Activated T-helper 1 cell treated with anti-CD3 and anti-CD28 coated beads, Interleukin-2, amount 50 U/mL, for 16 hours (primary cell): ENCODE measurements at places on chromosomes 5 and 9.

- DNase-seq = no peak
Observed at GRCh38 chr5:35404701-35405100, 174.4 kb upstream of the PRLR start.

DNA sequence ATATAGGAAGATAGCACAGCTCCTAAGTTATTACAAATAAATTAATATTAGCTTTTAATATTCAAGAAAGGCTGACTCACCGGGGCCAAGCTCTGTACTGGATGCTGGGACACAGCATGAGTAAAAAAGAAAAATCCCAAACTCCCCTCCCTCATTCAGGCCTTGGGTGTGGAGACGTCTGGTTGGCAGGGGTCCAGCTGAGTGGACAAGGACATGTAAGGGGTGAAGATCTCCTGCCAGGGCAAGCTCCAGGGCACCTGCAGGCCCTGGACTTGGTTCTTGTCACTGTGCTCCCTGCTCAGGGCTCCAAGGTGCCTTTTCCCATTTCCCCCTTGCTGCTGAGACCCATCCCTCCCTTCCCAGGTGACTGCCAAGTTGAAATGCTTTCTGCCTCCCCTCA, 388.5 kb downstream of the ENC1 start:
- DNase-seq = no peak

GRCh38 chr5:95847261-95847592, 24.7 kb upstream of the GLRX start:
- no peak for DNase-seq

DNA sequence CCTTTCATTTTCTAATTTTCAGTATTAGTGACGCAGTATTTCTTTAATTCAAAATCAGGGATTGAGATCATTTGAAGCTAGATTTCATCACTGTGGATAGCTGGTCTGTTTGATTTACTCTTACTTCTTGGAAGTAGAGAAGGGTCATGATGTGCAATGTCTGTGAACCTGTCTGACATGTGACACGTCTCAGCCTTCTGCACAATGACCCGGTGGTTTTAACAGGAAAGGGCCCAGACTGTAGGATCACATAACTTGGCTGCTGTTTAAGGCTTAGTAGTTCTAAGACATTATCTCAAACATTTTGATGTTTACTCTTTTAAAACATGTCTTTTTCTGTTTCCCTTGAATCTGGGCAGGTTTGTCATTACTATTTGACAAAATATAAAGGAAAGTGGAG, 823.3 kb upstream of the NUDT12 start:
- DNase-seq = no peak

GRCh38 chr5:175861337-175862130, 9.8 kb upstream of the CPLX2 start:
- no peak for DNase-seq

GRCh38 chr5:3905031-3905430, 309.4 kb downstream of the IRX1 start:
- DNase-seq = no peak

- no peak for DNase-seq
Observed at GRCh38 chr9:121225240-121225639, 23.6 kb upstream of the RAB14 start.

DNA sequence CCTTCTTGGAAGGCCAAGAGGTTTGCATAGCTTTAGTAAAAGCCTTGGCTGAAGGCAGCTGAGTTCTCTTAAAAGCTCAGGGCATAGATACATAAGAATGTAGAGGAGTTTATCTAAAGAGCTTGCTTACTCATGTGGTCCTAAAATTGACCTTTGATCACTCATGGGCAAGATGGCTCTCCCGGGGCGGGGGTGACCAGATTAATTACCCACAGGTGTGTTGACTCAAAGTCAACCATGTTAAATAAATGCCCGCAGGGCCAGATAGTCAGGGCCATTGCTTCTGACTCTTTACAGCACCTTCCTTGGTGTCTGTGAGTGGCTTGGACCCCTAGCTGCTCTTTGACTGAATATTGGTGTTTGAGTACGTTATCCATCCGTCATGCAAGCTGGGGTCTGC, 33.1 kb upstream of the GHR start:
- no peak for DNase-seq

DNA sequence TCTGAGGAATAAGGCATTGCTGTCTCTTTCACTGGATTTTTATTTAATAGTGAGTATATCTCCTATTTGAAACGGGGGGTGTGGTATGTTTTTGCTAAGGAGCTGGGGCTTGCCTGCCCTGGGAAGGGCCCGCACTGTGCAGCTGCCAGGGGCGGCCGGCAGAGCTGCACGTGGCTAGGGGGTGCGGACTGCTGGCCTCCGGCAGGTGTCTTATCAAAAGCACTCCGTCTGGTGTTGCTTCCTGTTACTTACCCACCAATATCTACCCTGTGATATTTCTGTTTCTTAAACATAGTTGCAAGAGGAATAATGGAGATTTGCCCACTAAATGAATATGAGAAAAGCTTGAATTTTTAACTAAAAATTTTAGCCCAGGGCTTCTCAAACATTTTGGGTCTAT, 232.0 kb downstream of the IRX1 start:
- no peak for DNase-seq

DNA sequence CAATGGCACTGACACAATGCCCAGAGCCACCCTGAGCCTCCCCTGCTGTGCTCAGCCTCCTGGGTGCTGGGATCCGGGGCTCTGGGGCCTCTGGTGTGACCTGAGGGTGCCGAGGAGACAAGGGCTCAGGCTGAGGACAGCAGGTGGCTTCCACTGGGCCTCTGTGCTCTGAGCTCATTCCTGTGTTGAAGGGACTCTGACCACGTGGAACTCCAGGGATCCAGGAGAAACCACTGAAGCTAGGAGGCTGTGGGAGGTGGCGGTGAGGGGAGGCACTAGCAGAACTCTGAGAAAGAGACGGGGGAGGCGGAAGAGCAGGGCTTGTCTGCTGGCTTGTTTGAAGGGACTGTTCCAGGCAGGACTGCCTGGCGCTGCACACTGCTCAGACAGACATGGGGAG, 318.7 kb upstream of the IRX1 start:
- no peak for DNase-seq

GRCh38 chr5:171549274-171549673, 129.8 kb downstream of the FGF18 start:
- DNase-seq = no peak

GRCh38 chr5:6829150-6829784, 116.0 kb downstream of the TENT4A start:
- DNase-seq = peak; percentile 15

DNA sequence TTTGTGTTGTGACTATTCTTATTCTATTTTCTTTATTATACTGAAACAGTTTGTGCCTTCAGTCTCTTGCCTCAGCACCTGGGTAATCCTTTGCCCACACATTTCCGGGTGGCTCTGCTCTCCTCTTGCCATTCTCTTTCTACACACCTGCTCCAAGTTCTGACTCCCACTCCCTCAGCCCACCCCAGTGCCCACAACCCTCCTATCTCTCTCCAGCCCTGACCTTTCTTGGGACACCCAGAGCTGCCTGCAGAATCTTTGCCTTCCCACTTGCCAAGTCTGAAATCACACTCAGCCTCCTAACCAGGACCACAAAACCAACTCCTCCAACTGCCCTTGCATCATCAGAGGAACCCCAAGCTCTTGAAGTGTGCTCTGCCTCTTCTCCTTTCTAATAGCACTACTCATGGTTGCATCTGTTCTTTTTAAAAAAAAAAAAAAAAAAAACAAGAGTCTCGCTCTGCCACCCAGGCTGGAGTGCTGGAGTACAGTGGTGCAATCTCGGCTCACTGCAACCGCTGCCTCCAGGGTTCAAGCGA, 4.1 kb downstream of the SWI5 start:
- no peak for DNase-seq

DNA sequence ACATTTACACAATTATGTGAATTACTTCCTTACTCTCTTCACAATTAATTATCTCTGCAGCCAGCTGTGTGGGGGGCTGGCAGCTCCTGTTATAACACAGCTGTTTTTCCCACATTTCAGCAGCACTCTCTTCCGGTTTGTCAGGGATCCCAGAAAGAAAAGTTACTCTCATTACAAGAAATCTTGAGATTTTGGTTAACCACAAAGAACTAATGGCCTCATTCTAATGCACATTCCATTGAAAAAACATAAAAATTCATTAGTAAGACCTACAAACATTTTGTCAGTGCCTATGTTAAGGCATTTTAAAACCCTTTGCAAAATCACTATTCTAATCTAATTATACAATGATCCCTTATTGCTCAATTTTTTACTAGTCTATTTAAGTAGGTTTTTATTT, 64.1 kb downstream of the PDE4D start:
- no peak for DNase-seq

DNA sequence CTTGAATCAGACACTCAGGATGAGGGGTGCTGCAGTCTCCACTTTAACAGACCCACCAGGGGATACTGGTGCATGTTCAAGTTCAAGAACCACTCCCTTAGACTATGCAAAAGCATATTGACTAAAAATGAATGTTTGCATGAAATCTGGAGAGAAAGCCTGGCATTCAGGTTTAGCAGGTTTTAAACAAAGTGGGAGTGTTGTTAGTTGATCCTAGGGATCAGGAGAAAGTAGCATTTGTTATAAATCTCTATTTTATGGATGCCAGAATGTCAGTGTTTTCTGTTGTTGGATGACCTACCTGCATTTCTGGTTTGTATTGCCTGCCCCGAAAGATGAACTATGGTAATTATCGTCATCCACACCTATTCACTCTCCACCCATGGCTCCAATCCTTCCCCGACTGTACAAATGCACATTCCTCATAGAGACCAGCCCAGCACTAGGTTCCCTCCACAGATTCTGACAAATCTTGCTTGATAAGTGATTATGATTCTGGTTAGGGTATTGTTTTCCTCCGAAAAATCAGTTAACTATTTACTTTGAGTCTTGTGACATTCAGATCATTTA, 17.2 kb downstream of the TMEM252 start:
- DNase-seq = no peak

DNA sequence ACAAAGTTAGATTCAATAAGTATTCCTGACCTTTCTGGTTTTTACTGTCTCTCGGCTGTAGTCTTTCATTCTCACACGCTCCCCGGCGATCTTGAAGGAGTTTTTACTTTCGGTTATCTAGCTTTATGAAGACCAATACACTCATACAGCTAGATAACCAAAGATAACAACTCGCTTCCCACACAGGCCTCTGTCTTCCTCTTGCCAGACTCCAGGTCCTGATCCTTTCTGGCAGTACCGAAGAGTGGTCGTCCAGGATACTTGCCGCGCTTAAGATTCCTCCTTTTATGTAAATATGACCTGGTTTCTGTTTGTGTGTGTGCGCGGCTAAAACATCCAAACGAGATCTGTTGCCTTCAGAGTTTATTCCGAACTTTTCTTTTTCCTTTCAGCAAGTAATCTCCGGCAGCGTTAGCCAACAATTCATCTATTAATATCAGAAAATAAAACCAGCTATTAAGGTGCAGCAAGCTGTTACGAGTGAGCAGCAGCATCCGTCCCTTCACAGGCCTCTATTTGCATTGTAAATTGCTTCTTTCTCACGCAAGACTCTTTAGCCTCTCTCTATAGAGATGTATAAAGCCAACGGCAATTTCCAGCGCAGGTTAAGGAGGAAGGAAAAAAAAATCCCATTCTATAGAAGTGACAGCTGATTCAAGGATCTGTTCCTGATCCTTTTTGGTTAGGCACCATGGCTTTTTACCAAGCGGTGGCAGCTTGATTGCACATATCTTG, 216.1 kb downstream of the MEF2C start:
- no peak for DNase-seq

- no peak for DNase-seq
Observed at GRCh38 chr5:164370841-164371240, 865.4 kb downstream of the MAT2B start.

DNA sequence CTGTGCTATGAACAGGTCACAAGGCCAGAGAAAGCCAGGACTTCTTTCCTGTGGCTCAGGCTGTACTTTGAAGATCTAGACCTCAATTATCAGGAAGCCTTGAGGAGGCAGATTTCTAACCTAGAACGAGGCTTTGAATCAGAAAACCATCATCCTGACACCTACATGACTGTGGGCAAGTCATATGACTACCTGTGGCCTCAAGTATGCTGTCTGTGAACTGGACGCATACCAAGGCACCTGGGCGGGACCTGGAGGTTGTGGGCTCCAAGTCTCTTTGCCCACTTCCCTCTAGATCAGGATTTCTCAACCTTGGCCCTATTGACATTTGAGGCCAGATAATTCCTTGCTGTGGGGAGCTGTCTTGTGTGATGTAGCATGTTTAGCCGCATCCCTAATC, 42.5 kb downstream of the KLF4 start:
- no peak for DNase-seq

- DNase-seq = no peak
Observed at GRCh38 chr5:157400741-157401495, 59.1 kb upstream of the NIPAL4 start.

- DNase-seq = no peak
Observed at GRCh38 chr5:89480406-89481007, 597.5 kb upstream of the MEF2C start.
